Aortic smooth muscle cell (primary cell): ENCODE measurements at places on chromosomes 4 and X. TPM values are rescaled to one million over a fixed set of nuclear protein-coding genes. Genes with fewer than 3 reads are reported as not detected.

The MTNR1A gene
- total RNA-seq: not detected in 2 replicates

The PRSS12 gene
- total RNA-seq: under 0.01 and 0.44 TPM in 2 replicates

The DIAPH2 gene
- 17.0 and 33.8 TPM in 2 replicates for total RNA-seq

The UGT2A1 gene
- total RNA-seq: under 0.01 and 0.13 TPM in 2 replicates

The NR3C2 gene
- total RNA-seq: 3.3 and 6.8 TPM in 2 replicates

The NWD2 gene
- not detected in 2 replicates for total RNA-seq

The ATP8A1 gene
- 10.5 and 12.8 TPM in 2 replicates for total RNA-seq

The NKX3-2 gene
- 0.06 TPM in 1 of 2 replicates, not detected in the other for total RNA-seq

The S100G gene
- total RNA-seq: not detected in 2 replicates

The LNX1 gene
- total RNA-seq: 16.6 and 34.5 TPM in 2 replicates

The TRIM75 gene
- total RNA-seq: not detected in 2 replicates

The TBC1D8B gene
- total RNA-seq: 9.4 and 11.3 TPM in 2 replicates

The TMSB15A gene
- total RNA-seq: 4.9 and 6.3 TPM in 2 replicates
